CD8-positive, alpha-beta memory T cell (primary cell): ENCODE measurements at places on chromosomes 12 and 14. TPM values are rescaled to one million over a fixed set of nuclear protein-coding genes. Genes with fewer than 3 reads are reported as not detected.

DNA sequence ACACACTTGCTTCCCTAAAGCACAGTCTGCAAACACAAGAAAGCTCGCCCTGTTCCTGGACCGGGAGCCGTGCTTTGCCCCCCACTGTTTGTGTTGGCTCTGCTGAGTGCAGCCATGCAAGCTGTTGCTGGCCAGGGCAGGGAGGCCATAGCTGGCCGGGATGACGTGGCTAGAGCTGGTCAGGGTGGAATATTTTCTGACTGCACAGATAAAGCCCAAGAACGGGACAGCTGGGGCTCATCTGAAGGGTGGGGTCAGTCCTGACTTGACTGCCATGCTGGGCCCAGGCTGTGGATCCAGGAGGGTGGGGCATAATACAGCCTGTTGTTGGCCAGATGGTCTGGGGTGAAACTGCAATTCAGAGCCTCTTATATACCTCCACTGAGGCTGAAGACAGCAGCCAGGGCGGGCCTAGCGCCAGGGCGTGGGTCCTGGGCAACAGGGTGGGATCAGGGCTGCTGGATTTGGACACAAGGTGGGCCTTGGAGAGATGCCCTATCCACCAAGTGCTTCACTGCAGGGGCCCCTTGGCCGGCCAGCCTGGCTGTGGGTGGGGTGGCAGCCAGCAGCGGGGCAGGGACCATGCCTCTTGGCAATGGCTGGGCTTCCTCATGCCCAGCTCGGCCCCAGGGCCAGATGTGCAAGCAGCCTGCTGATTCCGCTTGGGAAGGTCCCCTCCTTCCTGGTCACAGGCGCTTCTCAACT is 14.8 kb downstream of the KMT5A start:
- H3K4me3 ChIP-seq: no peak overlapping the region
- no peak for DNase-seq
- no peaks in the 10 kb centered on the region for H3K4me1 ChIP-seq

- no peaks in the 10 kb centered on the region for H3K36me3 ChIP-seq
- no peak overlapping the region for H3K4me3 ChIP-seq
- no peaks in the 10 kb centered on the region for H3K27me3 ChIP-seq
- no peak for DNase-seq
- peaks cover 35% of the 10 kb centered on the region for H3K4me1 ChIP-seq
Observed at GRCh38 chr12:11765421-11765816, 115.9 kb downstream of the ETV6 start.

TAS2R46 gene
- polyA plus RNA-seq: not detected

GRCh38 chr12:89250636-89251035 is 101.7 kb downstream of the DUSP6 start:
- peaks cover 4% of the 10 kb centered on the region for H3K4me1 ChIP-seq
- DNase-seq: no peak
- H3K27ac ChIP-seq: no peak overlapping the region
- H3K36me3 ChIP-seq: no peaks in the 10 kb centered on the region
- H3K27me3 ChIP-seq: no peaks in the 10 kb centered on the region

GRCh38 chr12:12794686-12795085 is 9.2 kb downstream of the APOLD1 start:
- no peaks in the 10 kb centered on the region for H3K36me3 ChIP-seq
- H3K4me3 ChIP-seq: no peak overlapping the region
- no peaks in the 10 kb centered on the region for H3K27me3 ChIP-seq
- H3K27ac ChIP-seq: no peak overlapping the region

CAPZA3 gene
- polyA plus RNA-seq: not detected

DNA sequence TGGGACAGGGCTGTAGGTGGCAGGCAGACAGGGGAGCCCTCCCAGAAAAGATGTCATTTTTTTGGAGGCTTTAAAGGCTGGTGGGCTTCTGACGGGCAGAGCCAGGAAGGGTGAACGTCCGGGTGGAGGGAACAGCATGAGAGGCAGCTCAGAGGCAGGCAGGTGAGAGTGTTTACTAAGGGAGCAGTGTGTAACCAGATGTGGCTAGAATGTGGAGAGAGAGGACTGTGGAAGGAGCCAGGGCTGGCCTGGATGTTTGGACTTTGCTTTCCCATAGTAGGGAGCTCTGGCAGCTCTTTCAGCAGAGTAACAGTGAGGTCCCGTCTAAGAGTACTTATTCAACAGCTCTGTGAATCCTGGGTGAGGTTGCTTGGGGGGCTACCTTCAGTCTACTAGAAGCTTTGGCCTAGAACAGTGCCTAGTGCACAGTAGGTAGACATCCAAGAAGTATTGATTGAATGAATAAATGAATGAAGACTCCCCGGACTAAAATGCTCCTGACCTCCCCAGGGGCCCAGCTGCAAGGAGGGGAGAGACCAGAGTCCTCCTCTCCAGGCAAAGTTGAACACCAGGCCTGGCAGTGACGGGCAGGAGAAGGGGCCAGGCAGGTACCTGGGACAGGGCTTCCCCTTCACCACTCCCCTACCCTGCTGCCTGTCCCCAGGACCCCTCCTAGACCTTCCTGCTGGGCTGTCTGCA is 8.5 kb downstream of the FAM222A start:
- no peaks in the 10 kb centered on the region for H3K36me3 ChIP-seq
- DNase-seq: no peak
- H3K27me3 ChIP-seq: peaks cover 7% of the 10 kb centered on the region

DNA sequence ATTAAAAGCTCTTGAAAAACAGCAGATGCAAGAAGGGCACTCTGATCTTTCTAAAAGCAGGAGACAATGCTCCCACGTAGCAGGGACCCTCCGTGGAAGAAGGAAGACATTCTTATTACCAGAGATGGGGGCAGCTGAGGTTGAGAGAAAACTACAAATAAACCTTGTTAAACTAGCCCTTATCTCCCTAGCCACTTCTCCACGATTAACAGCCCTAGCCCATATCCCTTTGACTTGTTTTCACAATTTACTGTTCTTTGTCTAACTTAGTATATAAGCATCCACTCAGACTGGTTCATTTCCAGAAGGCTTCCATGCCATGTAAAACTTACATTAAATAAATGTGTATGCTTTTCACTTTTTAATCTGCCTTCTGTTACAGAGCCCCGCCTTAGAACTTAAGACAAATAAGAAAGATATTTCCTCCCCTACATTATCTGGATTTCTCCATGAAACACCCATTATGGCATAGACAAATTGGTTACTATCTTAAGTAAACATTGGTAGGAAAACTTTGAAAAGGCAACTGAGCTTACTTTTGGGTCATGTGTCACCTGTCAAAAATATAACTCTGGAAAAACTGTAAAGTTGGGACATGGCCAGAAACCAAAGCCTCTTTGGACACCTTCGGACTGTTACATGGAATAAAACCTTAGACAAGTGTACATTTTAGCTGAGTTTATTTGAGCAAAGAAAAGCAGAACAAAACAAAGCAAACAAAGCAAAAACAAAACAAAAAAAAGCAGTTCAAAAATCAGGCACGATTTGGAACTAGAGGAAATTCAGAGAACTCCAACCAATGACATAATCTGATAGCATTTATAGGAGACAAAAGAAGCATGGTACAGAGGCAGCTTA is 4.9 kb upstream of the RNASE1 start:
- H3K4me3 ChIP-seq: no peak overlapping the region
- no peak for DNase-seq
- H3K27ac ChIP-seq: no peak overlapping the region
- H3K27me3 ChIP-seq: no peaks in the 10 kb centered on the region

KRT77 gene
- polyA plus RNA-seq: not detected

ANO4 gene
- not detected for polyA plus RNA-seq

GRCh38 chr14:104650057-104650980 is 39.1 kb upstream of the INF2 start:
- no peak overlapping the region for H3K27ac ChIP-seq
- no peaks in the 10 kb centered on the region for H3K4me1 ChIP-seq
- peak; percentile 53 for DNase-seq

CNIH1 gene
- 84.9 TPM for polyA plus RNA-seq

- H3K4me1 ChIP-seq: peaks cover 3% of the 10 kb centered on the region
- H3K36me3 ChIP-seq: no peaks in the 10 kb centered on the region
- H3K27me3 ChIP-seq: no peaks in the 10 kb centered on the region
- no peak overlapping the region for H3K4me3 ChIP-seq
Observed at GRCh38 chr12:122407208-122407607, 15.3 kb downstream of the CLIP1 start.

GRCh38 chr12:6845395-6845794 is 4.7 kb downstream of the GNB3 start:
- H3K4me3 ChIP-seq: no peak overlapping the region
- H3K27ac ChIP-seq: no peak overlapping the region
- no peak for DNase-seq
- no peaks in the 10 kb centered on the region for H3K36me3 ChIP-seq
- no peaks in the 10 kb centered on the region for H3K4me1 ChIP-seq

MYF6 gene
- not detected for polyA plus RNA-seq

- H3K27me3 ChIP-seq: peaks cover 17% of the 10 kb centered on the region
- DNase-seq: no peak
- H3K4me3 ChIP-seq: no peak overlapping the region
- no peaks in the 10 kb centered on the region for H3K4me1 ChIP-seq
- H3K36me3 ChIP-seq: no peaks in the 10 kb centered on the region
- H3K27ac ChIP-seq: no peak overlapping the region
Observed at GRCh38 chr12:26130728-26131127, 5.9 kb upstream of the BHLHE41 start.

CBLN3 gene
- not detected for polyA plus RNA-seq

P2RX2 gene
- not detected for polyA plus RNA-seq

- no peaks in the 10 kb centered on the region for H3K27me3 ChIP-seq
- no peak overlapping the region for H3K27ac ChIP-seq
- no peak for DNase-seq
- H3K4me3 ChIP-seq: no peak overlapping the region
- H3K4me1 ChIP-seq: peaks cover 17% of the 10 kb centered on the region
- peaks cover 61% of the 10 kb centered on the region for H3K36me3 ChIP-seq
Observed at GRCh38 chr12:6975297-6976032, 4.8 kb downstream of the EMG1 start.

DNA sequence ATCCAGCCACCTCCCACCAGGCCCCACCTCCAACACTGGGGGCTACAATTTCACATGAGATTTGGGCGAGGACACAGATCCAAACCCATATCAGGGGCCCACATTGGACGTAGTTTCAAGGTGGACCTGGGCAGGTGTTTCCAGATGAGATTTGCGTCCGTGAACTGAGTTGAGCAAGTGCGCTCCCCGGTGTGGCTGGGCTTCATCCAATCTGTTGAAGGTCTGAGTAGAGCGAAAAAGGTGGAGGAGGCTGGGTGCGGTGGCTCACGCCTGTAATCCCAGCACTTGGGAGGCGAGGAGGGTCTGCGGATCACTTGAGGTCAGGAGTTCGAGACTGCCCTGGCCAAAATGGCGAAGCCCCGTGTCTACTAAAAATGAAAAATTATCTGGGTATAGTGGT is 4.9 kb upstream of the GLT1D1 start:
- H3K36me3 ChIP-seq: no peaks in the 10 kb centered on the region
- H3K4me1 ChIP-seq: no peaks in the 10 kb centered on the region
- DNase-seq: no peak
- H3K27ac ChIP-seq: no peak overlapping the region

GRCh38 chr14:58699681-58700205 is 62.0 kb downstream of the DACT1 start:
- no peaks in the 10 kb centered on the region for H3K27me3 ChIP-seq
- no peaks in the 10 kb centered on the region for H3K36me3 ChIP-seq
- no peak overlapping the region for H3K27ac ChIP-seq
- DNase-seq: no peak

BEGAIN gene
- polyA plus RNA-seq: 0.26 TPM

CIT gene
- 0.61 TPM for polyA plus RNA-seq

DNA sequence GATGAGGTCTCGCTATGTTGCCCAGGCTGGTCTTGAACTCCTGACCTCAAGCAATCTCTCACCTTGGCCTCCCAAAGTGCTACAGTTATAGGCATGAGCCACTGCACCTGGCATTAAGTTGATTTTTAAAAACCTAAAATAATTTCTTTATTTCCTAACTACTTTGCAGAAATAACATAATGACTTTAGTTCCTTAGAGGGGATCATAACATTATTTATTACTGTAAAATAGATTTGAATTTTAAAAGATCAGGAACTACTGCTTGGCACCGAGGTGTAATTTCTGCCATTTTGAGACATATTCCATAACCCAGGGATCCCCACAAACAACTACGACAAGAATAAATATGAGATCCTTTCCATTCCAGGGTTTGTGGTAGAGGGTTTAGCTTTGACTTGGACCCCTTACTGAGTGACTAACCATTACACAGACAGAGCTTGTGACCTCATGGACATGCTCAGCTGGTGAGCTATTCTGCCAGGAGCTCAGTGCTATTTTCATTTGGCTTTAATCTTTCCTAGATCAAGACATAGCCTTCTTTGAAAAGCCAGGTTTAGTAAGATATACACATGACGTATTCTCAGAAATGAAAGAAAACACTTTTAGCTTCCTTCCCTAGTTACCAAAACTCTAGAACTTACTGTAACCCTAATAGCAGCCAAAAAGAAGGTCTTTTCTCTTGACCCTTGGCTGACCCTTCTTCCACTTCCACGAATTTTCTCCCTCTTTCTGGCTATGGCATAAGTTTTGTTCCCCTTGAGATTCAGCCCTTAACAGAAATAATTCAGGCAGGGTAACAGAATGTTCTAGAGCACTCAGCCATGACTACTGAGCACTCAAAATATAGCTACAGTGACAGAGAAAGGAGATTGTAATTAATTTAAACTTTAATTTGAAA is 75.1 kb upstream of the NUDT4 start:
- no peaks in the 10 kb centered on the region for H3K4me1 ChIP-seq
- DNase-seq: no peak
- H3K36me3 ChIP-seq: no peaks in the 10 kb centered on the region
- H3K27me3 ChIP-seq: no peaks in the 10 kb centered on the region
- H3K27ac ChIP-seq: peak overlapping the region; percentile 39
- no peak overlapping the region for H3K4me3 ChIP-seq

GRCh38 chr14:38211255-38211735 is 3.6 kb downstream of the SSTR1 start:
- H3K4me1 ChIP-seq: no peaks in the 10 kb centered on the region
- no peak overlapping the region for H3K4me3 ChIP-seq
- no peaks in the 10 kb centered on the region for H3K36me3 ChIP-seq

DNA sequence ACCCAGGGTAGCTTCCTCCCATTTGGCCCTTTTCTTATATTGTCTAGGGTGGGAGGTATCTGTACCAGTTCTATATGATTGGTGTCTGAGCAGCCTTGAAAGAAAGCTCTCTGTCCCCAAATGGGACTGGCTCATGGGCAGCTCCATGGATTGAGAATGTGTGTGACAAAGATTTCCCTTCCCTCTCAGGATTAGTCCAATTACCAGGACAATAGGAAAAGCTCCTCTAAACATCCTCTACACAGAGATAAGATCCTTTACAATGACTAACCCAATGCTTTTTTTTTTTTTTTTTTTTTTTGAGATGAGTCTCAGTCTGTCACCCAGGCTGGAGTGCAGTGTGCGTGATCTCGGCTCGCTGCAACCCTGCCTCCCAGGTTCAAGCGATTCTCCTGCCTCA is 112.1 kb downstream of the SLC35F4 start:
- no peaks in the 10 kb centered on the region for H3K27me3 ChIP-seq
- H3K36me3 ChIP-seq: no peaks in the 10 kb centered on the region
- H3K4me1 ChIP-seq: no peaks in the 10 kb centered on the region
- H3K27ac ChIP-seq: no peak overlapping the region
- DNase-seq: no peak
- H3K4me3 ChIP-seq: no peak overlapping the region

GRCh38 chr14:94555991-94556390 is 5.3 kb upstream of the SERPINA4 start:
- no peaks in the 10 kb centered on the region for H3K4me1 ChIP-seq
- H3K36me3 ChIP-seq: no peaks in the 10 kb centered on the region
- H3K27ac ChIP-seq: no peak overlapping the region
- H3K27me3 ChIP-seq: no peaks in the 10 kb centered on the region
- no peak overlapping the region for H3K4me3 ChIP-seq
